ENCODE measurements at places on chromosomes 3 and 15.

DNA sequence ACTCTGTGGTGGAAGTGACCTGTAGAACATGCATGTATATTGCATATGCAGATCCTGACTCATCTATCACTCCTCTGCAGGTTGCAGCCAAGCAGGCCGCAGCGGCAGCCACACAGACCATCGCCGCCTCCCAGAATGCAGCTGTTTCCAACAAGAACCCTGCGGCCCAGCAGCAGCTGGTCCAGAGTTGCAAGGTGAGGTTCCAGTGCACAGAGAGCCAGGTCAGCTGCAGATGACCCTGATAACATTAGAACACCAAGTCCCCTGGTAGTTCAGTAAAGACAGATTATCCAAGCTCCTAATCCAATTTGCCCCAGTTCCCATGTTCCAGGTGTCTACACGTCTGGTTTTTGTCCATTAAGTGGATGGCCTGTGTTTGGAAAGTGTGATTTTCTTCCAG lies 325.1 kb upstream of the TPM1 start:
- no peak for DNase-seq

- no peak for DNase-seq
Observed at GRCh38 chr15:56356616-56357015, 8.6 kb upstream of the TEX9 start.

DNA sequence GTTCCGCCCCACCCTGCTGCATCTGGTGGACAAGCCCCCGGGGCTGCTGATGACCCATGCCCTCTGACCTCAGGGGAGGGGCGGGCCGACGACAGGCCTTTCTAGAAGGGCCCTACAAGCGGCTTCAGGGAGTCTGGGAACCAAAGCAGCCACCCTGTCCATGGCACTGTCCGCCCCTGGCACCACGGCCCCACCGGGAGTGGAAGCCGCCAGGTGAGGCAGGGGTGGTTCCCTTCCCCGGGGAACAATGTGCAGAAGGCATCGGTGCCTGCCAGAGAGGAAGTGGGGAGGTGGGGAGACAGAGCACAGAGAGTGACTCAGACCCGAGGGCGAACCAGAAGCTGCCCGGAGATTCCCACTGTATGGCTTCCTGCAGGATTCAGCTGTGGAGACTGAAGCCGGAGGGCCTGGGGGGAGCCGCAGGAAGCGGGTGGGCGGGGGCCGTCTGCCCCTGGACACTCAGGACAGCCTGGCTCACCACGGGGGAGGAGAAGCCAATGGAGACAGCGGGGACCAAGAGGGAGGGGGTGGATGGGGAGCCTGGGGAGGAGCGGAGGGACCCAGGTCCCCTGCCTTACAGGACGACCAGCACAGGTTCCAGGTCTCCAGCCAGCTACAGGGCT lies 134.0 kb downstream of the TPRA1 start:
- no peak for DNase-seq

- no peak for DNase-seq
Observed at GRCh38 chr3:116391296-116392201, 53.7 kb downstream of the LSAMP start.

- DNase-seq = no peak
Observed at GRCh38 chr3:55162031-55162795, 234.4 kb upstream of the LRTM1 start.

- no peak for DNase-seq
Observed at GRCh38 chr3:71760140-71760539, 6.5 kb downstream of the GPR27 start.

DNA sequence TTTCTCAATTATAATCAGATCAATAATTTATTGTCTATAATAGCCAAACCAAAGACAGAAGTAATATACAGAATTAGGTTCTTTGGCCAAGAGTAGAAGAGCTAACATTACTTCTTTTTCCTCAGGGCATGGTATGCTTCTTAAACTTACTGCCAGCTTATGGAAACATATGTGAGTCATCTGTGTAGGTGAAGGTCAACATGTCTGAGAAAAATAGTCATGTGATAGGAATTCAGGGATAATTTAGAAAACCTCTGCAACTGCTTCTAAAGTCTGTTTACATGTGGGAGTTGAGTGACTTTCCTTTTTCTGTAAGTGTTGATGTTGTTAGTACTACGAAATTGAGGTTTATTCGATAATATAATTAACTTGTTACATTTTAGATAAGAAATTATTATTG lies 19.2 kb upstream of the MAP6D1 start:
- DNase-seq = no peak

DNA sequence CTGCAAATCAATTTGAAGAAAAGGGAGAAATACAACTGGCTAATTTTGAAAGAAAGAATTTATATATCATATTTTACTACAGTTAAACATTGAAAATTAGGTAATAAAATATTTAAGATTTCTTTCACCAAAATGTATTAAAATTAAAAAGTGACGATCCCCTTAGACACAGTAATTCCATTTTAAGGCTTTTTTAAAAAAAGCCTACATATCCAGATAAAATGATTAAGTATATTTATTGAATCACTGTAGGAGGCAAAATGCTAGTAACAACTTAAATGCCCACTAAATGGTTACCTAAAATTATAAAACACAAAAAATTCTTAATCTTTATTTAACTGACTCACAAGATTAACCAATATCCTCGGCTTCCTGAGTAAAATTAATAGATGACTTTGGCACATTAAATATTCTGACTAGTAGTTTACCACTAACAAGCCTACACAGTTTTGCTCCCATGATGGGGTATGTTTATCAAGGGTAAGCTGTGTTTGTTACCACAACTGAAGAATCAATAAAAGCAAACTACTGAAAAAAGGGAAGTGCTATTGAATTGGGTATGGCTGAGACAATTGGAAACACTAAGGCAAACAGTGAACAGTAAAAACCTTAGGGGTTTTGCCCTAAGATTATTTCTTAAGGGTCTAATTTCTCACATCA lies 28.4 kb downstream of the ANKRD28 start:
- no peak for DNase-seq

- no peak for DNase-seq
Observed at GRCh38 chr3:72446218-72447058, 401.8 kb downstream of the SHQ1 start.

Measured in GOT3 (cell line).